ENCODE measurements at places on chromosomes 6 and 20.

DNA sequence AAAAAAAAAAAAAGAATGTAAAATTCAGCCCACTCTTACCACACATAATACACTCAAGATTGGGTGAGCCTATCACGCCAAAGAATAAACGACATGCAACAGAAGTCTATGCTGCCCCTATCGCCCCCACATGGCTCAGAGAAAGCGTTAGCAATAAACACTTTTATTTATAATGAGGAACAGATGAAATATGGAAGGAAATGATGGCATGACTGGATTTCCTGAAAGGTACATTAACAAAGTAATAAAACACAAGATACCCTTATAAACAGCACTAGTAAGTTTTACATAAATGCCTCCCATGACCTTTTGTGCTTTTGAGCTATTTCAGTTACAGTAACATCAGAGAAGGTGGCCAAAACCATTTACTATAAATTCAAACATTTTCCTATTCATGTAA, 71.4 kb upstream of the SCAF8 start:
- DNase-seq = no peak

- DNase-seq = no peak
These were observed 64.9 kb downstream of the LAMA4 start for GRCh38 chr6:112189494-112189893.

DNA sequence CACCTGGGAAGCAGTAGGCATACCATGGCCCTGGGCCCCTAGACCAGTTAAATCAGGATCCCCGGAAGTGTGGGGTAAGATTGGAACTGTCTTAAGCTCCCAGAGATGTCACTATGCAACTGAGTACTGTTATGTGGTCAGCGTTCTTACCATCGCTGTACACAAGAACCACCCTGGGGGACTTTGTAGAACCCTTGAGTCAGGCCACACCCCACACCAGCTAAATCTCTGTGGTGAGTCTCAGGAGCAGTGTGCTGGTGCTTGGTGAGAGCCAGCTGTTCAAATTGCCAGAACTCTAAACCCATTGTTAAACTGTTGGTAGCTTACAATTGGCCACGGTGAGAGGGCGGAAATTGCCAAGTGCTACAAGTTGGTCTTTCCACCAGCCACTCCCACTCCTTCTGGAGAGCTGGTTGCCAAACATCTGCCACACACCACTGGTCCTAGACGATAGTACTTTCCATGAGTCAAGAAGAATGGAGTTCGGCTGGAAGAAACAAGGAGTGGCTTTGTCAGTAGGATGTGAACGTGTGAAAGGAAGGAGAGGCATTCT, 80.5 kb upstream of the SYNDIG1 start:
- DNase-seq = no peak

- DNase-seq = no peak
These were observed 218.6 kb upstream of the UFL1 start for GRCh38 chr6:96302991-96303390.

- DNase-seq = no peak
These were observed 123.9 kb upstream of the GJE1 start for GRCh38 chr6:142008781-142009180.

GRCh38 chr6:130908188-130908587, 81.0 kb downstream of the SMLR1 start:
- no peak for DNase-seq

DNA sequence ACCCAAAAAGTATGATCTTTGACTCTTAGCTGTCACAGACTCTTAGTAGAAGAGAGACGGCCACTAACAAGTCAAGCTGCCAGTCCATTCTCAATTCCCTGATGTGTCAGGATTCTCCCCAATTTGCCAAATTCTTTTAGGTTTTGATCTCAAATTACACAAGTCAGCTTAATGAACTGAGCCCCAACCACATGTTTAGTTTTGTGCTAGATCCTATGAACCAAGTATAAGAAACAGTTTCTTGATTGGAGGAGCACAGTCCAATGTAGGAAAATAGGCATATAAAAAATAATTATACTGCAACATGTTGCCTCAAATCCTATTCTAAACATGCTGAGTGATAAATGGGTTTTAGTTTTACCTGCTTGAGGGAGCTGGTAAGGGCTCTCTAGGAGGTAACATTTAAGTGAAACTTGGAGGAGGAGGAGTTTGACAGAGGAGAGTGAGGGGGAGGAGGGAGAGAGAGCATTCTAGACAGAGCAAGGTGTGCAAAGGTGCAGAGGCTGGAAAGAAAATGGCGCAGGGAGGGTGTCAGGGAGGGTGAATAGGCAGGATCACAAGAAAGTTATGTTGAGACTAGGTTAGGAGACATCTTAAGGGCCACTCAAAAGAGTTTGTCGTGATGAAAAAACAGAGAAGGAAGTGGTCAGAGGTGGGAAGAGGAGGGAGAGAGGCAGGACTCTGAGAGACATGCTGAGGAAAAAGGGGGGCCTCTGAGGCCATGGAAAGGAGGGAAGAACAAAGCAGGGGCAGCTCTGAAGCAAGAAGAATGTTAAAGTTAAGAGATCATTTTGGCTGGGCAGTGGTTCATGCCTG, 22.8 kb upstream of the FAM83C start:
- no peak for DNase-seq

DNA sequence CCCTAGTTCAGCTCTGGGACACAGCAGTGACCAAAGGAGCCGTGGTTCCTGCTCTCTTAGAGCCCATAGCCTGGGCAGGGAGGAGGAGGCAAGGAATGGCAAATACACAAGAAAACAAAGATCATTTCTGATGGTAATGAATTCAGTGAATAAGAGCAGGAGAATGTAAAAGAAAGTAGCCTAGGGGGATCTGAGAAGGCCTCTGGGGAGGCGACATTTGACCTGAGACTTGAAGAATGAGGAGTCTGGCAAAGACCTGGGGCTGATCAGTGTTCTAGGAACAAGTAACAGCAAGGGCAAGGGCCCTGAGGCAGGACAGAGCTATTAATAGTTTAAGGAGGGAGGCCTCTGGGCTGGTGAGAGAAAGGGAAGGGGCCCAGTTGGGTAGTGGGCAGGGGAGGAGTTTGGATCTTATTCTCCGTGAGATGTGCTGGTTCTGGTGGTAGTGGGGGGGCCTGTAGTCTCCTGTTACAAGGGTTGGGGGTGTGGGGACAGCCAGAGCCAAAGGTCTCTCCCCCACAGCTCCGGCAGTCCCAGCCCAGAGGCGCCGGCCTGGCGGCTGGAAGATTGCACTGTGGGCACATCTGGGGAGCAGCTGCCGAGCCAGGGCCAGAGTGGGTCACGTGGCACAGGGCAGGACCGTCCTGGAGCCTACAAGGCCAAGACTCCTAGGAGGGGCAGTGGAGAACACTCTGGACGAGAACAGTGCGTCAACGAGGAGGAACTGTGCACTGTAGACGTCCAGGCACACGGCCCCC, 9.3 kb upstream of the ID1 start:
- DNase-seq = no peak

DNA sequence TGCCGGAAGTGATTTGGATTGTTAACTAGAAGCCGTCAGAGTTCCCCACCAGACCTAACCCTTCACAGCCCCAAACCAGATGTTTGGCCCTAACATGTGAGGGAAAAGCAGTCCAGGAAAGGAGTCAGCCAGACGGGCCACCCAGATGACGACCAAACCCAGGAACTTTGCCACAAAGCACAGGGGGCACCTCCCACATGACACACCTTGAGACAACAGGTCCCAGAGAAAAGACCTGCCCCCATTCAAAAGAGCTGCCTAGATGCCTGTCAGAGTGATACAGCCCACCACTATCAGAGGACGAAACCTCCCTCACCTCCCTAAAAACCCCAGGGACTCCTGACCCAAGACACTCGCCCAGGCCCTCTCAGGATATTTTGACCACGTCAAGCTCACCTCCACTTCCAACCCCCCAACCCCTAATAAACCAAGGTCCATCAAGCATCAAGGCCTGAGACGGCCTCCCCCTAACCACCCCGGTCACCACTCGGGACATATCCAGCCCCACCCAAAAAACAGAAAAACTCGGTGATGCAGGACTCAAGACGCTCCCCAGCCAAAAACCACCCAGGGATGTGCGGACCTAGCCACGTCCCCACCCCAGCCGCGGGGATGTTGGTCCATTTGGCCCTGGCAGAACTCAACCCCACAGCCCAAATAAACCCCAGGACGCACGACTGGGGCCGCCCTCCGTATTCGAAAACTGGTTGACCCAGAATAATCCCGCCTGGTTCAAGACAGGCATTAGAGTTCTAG, 662 bp downstream of the ZNF343 start:
- no peak for DNase-seq

DNA sequence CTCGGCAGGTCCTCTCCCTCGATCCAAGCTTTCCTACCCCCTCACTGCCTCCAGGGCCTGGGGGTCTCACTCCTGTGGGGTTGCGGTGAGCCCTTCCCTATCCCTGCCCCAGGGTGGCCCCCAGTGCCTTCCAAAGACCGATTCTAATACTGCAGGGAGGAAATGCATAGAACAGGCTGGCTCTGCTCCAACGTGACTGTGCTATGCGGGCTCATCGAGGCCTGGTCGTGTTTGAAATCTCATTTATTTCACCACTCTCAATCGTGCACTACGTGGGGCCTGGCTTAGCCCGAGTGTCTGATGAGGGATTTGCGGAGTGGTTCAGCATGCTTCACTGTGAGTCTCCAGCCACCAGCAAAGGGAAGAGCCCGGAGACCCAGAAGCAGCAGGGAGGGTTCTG, 60.9 kb downstream of the CDH4 start:
- DNase-seq = no peak

GRCh38 chr20:1509237-1509636, 18.0 kb upstream of the SIRPB2 start:
- no peak for DNase-seq

DNA sequence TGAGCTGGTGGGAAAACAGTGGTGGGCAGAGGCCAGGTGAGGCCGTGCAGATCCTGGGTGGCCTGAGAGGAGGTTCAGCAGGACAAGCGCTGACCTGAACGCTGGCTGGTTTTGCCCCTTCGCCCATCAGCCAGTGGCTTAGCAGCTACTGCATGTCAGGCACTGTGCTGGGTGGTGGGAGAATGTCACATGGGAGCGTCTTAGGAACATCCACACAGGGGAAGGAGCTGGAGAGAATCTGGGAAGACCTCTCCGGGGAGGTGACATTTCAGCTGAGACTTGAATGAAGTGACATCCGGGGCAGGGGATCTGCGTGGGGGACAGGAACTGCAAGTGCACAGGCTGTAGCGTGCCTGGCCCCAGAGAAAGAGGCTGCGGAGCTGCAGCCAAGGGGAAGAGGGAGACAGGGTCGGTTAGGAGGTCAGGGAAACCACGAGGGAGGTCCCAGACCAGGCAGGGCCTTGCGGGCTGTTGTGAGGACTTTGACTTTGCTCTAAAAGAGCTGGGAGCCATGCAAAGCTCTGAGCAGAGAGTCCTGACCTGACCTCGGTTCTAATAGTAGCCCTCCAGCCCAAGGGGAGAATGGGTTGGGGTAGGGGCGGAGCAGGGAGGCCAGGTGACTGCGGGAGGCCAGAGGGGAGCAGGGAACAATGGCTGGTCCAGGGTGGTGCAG, 156.8 kb upstream of the PTPN1 start:
- no peak for DNase-seq

DNA sequence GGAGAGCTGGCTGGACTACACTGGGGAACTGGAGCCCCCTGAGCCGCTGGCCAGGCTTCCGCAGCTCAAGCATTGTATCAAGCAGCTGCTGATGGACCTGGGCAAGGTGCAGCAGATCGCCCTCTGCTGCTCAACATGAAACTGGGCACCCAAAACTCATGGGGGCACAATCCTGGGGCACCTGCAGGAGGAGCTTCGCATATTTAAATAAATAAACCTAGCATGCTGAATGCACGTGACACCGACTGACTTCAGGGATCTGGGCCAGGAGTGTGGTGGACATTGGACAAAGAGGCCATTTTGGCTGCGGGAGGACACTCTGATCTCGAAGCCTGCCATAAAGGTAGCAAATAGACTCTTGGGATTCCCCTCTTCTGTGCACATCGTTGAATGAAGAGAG, 6.8 kb downstream of the SCAND1 start:
- no peak for DNase-seq

DNA sequence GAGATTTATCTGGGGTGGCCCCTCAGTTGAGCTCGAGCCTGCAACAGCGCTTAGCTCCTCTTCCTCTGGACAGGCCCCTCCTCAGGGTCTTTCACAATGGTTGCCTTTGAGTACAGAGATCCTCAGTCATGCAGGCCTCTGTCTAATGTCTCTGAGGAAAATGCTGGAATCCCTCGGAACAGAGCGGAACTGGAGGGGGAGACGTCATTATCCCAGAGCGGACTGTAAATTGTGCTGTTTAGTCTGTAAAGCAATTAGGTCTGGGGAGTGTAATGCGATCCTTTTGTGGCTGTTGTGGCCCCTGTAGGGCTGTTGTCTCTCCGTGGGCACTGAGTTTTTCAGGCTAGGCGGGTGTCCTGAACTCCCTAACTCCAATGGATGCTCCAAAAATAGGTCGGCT, 15.0 kb upstream of the DAAM2 start:
- DNase-seq = no peak

DNA sequence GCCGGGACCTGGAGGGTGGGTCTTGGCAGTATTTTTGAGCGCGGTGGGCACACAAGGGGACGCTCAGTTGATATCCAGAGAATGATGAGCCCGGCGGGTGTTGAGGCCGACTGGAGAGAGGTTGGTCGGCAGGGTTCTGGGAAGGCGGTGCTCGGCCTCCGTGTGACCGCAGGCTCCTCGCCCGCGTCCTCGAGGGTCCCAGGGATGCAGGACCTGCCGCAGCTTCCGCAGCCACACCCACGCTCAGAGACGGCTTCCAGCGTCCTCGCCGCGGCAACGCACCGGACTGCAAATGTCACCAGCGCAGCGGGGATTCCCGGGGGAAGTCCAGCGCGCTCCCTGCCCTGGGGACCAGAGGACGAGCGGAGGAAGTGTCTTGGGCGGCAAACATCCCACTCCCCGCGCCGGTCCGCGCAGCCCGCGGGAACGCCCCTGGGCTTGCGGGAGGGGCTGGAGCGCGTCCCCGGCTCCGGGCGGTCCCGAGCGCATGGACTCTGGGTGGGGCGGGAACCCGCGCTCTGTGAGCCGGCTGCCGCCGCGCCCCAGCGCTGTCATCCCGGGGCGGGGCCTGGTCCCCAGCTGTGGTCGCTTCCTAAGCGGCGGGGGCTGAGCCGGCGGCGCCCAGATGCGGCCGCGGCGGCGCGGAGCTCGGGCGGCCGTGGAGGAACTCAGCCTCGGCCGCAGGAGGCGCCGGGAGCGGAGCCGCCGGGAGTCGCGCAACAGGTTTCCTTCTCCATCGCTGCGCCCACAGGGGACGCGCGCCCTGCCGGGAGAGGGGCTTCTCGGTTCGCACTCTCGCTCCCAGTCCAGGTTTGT, at the start of gene STX11:
Gene STX11 (plus strand): TSS at position 624 of the 816 bp plus-strand sequence. CDS start 36,111 bp downstream, outside the sequence.
- DNase-seq = peak; percentile 54

GRCh38 chr6:92748131-92748530, 671.2 kb downstream of the EPHA7 start:
- no peak for DNase-seq

DNA sequence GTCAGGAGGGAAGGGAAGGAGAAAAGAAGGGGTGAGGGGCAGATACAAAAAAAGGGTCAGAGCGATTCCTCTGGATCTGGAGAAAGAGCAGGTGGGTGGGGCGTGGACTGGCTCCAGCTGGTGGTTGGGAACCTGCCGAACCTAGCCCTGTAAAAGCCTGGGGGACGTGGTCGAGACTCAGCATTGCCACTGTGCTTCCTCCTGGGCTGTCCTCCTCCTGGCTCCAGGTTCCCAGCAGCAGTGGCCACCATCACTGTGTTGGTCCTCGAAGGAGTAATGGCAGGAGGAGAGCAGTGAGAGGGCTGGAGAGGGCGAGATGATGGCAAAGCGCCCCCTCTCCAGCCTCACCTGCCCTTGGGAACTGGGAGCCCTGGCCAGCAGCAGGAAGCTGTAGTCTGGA, 3.5 kb upstream of the RAET1L start:
- no peak for DNase-seq

All from stimulated activated CD8-positive, alpha-beta memory T cell treated with anti-CD3 and anti-CD28 coated beads, Interleukin-7, amount 100 ng/mL, for 1 hour (primary cell).